MCF 10A (cell line): ENCODE measurements at places on chromosomes 5 and 9.

DNA sequence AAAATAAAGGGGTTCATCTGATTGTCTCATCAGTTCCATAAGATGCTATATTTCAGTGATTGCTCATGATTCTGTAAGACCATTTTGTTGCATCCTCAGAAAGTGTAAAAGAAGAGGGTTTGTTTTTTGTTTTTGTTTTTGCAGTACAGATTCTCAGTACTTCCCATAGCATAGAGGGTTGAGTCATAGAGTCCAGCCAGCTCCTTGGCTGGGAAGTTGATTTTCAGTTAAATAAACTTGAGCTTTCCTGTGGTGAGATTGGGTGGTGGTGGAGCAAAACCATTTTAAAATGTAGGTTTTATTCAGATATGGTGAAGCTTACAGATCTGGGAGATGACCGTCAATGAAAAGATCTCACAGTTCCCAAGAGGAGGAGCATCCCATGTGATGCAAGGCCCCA lies 48.2 kb downstream of the DAPK1 start:
- DNase-seq, result peak; percentile 26

DNA sequence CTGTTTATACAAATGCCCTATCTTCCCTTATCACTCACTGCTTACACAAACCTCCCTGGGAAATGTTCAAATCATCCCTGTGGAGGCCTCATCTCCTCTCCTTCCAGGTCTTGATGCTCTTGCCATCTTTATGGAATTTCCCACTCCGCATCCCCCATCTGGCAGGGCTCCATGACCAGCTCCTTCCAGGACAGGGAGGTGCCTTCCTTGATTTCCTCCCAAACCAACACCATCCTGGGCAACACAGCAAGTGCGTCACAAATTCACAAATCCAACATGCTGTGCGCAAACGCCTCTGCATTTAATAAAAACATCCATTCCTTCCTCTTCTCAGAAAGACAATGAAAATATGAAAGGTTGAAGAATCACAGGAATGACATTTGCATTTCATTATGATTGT lies 51.7 kb downstream of the EPB41L4A start:
- no peak for DNase-seq

DNA sequence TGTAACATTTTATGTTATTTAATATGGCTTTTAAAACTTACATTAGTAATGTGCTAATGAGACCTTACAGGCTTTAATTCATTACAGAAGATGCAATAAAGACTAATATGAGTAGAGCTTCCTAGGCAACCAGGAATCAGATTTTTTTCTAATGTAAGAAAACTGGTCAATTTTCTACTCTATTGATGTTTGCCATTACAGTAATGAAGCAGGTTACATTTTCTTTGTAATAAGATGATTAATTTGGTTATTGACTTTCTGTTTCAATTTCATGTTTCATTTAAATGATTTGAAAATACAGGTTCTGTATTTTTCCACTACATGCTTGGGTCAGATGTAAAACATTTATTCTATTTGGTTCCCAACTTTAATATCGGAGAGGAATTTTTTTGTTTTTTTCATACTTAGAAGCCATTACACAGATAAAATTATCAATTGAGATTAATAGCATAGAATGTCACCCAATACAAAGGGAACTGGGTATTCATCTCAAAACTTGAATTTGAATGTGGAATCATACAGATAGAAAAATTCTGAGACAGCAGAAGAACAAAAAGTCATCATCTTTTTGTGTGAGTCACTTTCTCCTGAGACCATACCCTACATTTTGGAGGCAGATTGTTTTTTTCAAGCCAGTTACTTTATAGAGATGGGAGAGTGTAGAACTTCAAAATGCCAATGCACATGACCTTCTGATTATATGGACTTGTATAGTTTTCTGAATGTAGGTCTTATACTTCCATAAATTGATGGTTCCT lies 133.6 kb upstream of the HMHB1 start:
- DNase-seq, result no peak

- DNase-seq, result no peak
Observed at GRCh38 chr9:126504086-126504976, 109.4 kb upstream of the LMX1B start.

DNA sequence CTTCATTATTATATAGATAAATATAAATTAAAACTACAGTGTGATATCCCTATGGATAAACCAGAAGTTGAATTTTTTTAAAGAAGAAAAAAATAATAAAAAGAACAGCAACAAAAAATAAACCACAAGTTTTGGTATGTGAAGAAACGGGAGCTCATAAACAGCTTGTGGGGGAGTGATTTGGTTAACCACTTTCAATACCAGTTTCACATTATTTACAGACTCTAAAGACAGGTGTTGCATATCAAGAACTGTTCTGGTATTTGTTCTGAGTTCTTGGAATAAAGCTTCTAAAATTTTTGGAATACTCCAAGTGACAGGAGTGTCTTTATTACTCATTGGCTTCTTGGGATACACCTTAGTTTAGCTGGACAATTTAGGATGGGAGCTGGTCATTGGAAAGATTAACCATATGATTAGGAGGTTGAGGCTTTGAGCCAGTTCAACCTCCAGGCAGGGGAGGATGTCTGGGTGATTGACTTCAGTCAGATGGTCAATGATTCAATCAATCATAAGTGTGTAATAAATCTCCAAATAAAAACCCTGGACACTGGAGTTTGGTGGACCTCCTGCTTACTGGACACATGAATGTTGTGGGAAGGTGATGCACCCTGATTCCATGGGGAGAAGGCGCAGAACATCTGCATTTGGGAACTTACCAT lies 2223.1 kb upstream of the C9orf72 start:
- DNase-seq, result no peak

DNA sequence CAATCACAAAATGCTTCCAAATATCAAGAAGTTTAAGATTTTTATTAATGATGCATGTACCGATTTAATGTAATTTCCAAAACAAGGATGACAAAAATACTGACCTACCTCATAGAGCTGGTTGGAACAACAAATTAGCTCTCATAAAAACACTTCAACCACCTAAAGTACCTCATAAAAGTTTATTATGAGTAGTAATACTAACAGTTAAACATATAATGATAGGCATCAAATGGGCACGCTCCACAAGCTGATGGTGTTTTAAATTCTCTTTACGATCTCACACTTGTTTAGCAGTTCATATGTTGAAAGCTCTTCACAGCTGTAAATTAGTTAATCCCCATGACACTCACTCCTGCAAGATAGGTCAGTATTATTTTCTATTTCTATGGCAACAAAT lies 150.0 kb upstream of the KIF2A start:
- no peak for DNase-seq

- peak; percentile 55 for DNase-seq
Observed at GRCh38 chr5:8756498-8757084, 789.3 kb downstream of the SEMA5A start.

- no peak for DNase-seq
Observed at GRCh38 chr9:129145841-129146292, 32.2 kb downstream of the IER5L start.

DNA sequence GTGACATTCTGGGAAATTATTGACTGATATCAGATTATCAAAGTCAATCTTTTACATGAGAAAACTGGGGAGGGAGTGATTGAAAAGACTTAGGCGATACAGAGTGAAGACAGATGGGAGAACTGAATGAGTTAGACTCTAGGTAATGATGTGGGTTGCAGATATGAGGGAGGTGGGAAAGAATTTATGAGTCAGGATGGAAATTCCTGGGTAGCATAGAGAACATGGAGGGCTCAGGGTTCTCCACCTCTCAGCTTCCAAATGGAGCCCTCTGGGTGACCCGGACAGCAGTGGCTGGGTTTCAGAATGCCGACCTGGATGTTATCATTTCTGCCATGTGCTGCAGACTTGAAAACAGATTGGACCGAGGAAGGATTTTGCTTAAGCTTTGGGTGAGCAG lies 75.4 kb upstream of the SHB start:
- no peak for DNase-seq

DNA sequence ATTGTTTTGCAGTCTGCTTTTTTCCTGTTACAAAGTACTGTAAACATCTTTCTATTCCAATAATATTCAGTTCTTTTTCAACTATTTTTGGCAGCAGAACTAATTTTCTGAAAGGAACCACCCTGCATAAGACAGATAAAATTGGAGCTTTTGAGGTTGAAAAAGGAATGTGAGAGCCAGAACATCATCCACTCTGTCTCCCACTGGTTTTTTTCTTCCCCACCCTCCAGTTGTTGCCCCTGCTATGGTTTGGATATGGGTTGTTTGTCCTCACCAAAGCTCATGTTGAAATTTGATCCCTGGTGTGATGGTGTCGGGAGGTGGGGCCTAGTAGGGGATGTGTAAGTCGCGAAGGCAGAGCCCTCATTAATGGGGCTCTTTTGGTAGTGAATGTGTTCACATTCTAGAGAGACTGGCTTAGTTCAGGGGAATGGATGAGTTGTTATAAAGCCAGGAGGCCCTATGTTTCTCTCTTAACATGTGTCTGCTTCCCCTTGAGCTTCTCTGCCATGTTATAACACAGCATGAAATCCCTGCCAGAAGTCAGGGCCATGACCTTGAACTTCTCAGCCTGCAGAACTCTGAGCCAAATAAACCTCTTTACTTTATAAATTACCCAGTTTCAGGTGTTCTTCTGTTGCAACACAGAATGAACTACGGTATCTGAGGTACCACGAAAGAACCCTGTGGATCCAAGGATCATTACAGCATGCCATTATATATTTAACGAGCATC lies 34.8 kb upstream of the MAST4 start:
- no peak for DNase-seq

- DNase-seq, result peak; percentile 70
Observed at GRCh38 chr5:152349683-152350526, 55.2 kb downstream of the NMUR2 start.

- DNase-seq, result no peak
Observed at GRCh38 chr9:99966001-99966400, 59.5 kb downstream of the STX17 start.

DNA sequence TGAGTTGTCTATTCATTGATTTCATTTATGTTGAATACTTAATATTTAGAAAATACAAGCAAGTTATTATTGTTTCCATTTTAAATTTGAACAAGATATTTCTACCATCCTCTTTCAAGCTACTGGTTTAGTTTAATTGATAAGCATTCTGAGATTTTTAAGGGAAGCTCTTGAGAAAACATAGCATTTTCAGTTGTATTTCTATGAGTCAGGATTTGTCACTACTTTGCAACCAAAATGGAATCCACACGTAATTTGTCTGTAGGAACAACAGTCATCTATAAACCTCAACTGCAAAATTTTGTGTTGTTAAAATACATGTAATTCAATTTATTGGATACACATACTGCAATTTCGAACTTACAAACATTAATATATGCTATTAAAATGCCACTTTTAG lies 74.0 kb downstream of the PRR16 start:
- DNase-seq, result peak; percentile 25

DNA sequence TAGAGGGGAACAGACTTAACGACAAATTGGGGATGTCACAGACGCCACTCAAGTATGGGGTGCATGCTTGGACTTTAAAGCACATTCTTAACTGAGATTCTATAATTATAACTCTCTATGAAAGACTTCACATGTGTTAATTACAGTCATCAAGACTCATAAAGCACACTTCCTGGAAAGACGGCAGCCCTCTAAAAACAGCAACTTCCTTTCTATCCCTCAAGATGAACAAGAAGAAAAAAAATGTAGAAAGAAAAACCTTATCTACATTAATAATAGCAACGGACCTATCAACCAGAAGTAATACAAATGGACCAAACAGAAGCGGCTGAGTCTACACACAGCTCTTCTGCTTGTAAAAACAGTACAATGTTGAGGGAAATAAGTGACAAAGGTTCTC lies 21.2 kb downstream of the GNAQ start:
- DNase-seq, result no peak

- no peak for DNase-seq
Observed at GRCh38 chr5:132896685-132897084, 23.2 kb downstream of the LEAP2 start.

GRCh38 chr9:84482607-84483006 lies 142.0 kb upstream of the SLC28A3 start:
- DNase-seq, result no peak

DNA sequence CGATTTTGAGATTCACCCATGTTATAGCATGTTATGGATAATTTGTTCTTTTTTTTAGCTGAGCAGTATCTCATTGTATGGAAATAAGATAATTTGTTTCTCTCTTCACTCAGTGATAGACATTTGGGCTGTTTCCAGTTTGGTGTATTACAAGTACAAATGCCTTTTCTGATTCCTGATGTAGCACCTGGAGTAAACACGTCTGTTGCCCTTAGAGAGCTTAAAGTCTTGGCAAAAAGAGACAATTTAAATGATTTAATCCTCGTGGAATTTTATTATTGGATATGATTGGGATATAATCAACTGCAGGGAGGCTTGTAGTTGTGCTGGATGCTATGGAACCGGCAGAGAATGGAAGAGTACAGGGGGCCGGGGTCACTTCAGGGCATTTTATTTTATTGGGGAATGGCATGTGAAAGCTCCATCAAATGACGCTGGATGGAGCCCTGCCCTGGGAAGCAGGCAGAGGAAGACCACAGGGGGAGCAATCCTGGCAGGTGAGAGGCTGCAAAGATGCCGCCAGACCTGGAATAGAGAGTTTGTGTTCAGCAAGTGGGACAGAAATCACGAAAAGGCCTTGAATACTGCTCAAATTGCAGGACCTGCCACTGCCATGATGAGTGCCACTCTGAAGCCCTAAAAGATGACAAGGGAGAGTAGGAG lies 31.0 kb upstream of the TGFBI start:
- no peak for DNase-seq

DNA sequence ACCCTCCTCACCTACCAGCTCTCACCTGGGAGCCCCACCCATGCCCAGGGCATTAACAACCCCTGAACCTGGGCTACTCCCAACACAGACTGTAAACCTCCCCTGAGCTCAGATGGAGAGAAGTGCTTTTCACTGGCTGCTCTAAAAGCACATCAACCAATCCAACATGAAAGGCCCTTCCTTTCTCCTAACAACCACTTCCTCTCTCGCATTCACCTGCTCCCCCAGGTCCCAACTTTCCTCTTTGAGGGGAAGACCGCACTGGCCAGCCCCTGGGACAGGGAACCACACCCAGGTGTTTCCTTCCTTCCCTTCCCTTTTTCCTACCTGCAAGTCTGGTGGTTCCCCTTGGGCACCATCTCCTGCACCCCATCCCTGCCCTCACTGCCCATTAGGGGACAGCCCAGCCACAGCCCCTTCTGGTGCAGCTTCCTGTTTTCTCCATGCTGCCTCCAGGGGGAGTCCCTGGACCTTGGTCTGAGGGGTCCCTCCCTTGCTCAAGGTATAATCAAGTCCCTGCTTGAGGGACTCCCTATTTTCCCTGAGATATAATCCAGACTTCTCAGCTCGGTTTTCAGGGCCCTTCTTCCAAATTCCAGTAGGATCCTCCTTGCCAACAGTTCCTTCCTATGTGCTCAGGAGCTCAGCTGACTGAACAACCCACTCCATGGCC lies 30.5 kb upstream of the DAB2IP start:
- peak; percentile 40 for DNase-seq

GRCh38 chr5:37721447-37721871 lies 118.4 kb downstream of the GDNF start:
- no peak for DNase-seq
